AG08395 (cell line): ENCODE measurements at places on chromosomes 7 and 10.

GRCh38 chr7:72538856-72539255 lies 126.7 kb upstream of the CALN1 start:
- no peak for DNase-seq

DNA sequence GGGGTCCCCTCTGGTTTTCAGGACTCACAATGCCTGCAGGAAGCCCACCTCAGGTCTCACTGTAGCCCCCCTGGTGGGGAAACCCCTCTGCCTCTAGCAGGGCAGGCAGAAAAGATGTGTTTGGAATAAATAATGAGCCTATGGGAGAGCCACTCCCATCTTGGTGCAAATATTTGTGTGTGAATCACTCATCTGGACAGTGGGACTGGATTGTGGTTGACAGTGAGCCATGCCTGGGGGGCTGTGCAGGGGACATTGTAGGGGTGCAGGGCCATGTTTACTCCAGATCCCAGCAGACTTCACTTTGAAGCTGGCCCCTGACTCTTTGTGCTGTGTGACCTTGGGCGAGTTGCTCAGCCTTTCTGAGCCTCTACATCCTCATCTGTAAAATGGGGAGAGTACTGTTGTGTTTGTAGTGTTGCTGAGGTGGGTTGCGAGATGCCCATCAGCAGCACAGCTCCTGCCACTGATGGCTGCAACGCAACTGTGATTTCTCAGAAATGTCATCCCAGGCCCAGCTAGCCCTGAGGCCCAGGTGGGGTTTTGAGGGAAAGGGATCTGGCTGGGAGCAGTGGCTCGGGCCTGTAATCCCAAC lies 20.7 kb downstream of the GTF2IRD1 start:
- peak; percentile 34 for DNase-seq

DNA sequence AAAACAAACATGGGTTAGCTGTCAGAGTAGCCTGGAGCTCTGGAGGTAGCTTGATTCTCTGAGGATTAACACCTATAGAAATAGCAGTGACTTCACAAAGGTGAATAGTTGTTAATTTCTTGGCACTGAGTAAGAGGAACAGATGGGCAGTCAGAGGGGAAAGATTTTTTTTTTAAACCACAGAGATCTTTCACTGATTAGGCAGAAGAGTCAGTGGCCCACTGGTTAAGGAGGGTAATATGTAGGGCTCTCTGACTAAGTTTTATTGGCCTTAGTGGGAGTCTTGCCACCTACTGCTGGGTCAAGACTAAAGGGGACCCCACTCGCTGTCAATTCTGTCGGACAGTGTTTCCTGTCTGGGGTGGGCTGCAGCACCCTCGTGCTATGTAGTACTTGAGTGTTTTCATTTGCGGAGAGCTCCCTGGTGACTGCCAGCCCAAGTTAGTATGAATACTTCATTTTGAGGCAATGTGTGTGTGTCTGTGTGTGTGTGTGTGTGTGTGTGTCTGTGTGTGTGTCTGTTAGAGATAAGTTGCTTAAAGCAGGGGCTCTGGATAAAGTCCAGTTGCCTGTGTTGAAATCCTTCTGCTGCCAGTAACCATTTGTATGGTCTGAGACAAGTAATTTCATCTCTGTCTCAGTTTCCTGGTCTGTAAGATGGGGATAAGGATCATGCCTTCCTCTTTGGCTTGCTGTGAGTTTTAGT lies 145.2 kb downstream of the ARID5B start:
- DNase-seq: no peak

- no peak for DNase-seq
Observed at GRCh38 chr7:133748443-133749407, 378.4 kb upstream of the LRGUK start.

DNA sequence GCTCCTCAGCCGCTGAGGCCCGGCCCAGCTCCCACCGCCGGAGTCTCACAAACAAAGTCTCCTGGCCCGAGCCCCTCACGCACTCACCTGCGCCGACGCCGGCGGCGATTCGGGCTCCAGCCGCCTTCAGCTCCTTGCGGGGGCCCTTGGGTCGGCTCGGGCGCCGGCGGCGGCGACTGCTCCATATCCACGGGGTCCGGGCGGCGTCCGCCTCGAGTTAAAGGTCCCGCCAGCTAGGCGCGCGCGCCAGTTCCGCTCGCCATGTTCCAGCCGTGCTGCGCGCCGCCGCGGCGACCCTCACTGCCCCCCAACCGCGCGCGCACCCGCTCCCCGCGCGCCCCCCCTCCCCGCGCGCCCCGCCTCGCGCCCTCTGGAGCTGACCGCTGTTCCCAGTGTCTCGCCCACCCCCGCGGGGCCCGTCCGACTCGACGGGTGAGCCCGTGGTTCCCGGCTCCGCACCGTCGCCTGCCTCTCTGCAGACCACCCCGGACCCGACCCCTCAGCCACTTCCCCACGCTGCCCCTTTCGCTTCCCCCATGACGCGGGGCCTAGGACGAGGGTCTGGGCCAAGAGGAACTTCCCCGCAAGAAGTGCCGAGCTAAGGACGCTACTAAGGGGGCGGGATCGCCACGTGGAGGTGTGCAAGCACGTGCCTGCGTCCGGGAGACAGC lies 396.1 kb downstream of the ZNF33B start:
- DNase-seq: no peak

GRCh38 chr7:156746891-156747290 lies 106.3 kb downstream of the RNF32 start:
- DNase-seq: no peak

DNA sequence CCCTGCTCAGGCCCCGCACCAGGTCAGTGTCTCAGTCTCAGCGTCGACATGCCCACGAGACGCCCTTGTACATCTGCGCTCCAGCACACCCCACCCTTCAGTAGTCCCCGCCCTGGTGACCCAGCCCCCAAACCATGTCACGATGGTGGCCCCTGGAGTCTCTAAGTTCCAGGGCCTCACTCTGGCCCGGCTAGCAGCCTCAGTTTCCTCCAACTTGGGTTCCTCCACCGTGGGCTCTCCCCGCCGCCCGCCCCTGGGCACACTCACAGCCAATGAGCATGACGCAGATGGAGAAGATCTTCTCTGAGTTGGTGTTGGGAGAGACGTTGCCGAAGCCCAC lies 27.0 kb downstream of the KCNH2 start:
- DNase-seq: no peak

DNA sequence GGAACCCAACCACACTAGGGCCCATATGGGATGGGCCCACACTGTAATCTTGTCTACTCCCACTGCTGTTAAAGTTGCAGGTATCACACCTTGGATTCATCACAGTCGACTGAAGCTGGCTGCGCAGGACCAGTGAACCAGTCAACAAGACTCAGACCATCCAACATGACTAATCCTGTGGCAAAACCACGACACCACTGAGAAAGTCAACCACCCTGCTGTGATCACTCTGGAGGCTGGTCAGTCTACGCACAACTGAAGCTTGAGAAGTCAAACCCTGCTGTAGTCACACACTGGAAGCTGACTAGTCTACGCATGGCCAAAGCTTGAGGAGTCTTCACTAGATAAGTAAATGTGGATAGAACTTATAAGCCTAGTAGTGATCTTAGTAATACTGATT lies 9.6 kb upstream of the CYREN start:
- no peak for DNase-seq

- DNase-seq: no peak
Observed at GRCh38 chr7:45071528-45071927, 17.2 kb downstream of the NACAD start.

GRCh38 chr10:119216127-119216526 lies 8.8 kb downstream of the GRK5 start:
- DNase-seq: no peak

DNA sequence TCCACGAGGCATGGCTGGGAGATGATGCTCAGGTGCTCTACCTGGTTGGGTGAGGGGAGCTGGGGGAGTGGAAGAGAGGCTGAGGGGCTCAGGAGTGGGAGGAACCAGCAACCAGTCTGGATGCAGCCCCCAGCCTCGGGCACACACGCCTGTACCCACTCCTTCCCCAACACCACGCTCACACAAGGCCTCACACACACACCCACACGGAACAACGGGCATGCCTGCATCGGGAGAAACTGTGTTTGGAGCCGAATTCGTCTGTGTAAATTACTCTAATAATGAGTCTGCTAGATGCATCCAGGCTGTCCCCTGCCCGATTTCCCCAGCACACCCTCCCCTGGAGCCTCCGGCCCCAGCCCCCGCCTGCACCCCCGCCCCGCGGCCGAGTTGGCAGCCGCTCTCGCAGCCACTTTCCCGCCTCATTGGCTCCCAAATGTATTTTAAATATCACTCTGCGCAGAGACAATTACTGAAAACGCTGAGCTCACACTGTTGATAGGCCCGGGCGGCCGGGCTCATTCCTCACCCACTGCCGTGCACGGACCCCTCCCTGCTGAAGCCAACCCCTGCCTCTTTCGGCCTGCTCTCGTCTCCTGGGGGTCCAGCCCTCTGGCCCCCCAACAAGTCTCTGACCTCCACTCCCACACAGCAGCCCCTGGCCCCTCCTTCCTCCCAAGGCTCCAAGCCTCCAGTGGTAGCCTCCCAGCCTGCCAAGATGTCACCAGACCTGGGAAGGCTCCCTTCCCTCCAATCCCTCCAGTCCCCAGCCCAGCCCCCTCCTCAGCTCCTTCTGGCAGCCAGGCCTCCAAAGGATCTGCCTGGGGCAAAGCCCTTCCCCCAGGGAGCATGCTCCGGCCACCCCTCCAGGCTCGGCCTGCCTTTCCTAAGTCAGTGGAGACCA lies 11.1 kb downstream of the H2BK1 start:
- DNase-seq: no peak

- DNase-seq: no peak
Observed at GRCh38 chr10:324593-324992, 189.3 kb downstream of the ZMYND11 start.

GRCh38 chr7:18861514-18862118 lies 255.8 kb downstream of the TWIST1 start:
- DNase-seq: peak; percentile 40

DNA sequence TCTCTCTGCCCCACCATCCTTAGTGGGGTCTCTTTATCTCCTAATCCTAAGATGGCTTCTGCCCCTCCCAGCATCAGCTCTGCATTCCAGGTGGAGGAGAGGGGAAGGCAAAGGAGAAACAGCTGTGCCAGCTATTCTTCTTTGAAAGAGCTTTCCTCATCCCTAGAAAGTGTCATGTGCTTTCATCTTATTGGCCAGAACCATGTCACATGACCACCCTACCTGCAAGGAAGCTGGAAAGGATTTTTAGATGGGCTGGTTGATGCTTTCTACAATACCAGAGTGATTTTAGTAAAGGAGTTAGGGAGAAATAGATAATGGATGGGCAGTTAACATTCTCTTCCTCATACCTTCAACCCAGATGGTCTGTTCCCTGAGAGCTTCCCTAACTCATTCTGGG lies 141.1 kb downstream of the INSYN2A start:
- DNase-seq: no peak

DNA sequence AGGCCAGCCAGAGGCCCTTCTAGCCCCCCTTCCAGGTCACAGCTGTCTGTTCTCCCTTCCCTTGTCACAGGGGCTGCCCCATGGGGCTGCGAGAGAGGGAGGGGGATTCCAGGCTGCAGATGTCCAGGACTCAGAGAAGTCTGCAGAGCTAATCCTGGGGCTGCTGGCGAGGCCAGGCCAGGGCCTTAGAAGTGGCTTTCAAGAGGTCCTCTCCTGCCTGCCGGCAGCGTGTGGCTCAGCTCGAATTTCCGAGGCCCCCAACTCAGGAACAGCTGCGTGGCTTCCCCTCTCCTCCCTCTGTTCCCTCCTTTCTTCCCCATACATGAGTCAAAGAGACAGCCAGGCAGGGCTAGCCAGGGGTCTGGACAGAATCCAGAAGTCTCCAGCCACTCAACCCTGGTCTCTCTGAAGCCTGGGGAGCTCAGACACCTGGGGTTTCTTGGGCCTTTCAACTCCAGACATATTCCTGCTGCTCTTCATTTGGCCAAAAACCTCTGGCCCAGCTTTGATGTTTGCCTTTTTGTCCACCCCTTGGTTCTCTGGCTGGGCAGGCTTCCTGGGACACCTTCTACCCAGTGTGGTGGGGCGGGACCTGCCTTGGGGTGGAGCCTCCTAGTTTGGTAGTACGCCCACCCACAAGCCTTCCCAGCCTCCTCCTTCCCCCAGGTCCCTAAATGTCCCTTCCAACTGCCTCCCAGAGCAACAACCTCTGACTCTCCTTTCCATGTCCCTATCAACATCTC lies 21.8 kb upstream of the EIF5AL1 start:
- DNase-seq: peak; percentile 41

GRCh38 chr7:19117870-19118608 lies 603 bp upstream of the TWIST1 start:
- no peak for DNase-seq

DNA sequence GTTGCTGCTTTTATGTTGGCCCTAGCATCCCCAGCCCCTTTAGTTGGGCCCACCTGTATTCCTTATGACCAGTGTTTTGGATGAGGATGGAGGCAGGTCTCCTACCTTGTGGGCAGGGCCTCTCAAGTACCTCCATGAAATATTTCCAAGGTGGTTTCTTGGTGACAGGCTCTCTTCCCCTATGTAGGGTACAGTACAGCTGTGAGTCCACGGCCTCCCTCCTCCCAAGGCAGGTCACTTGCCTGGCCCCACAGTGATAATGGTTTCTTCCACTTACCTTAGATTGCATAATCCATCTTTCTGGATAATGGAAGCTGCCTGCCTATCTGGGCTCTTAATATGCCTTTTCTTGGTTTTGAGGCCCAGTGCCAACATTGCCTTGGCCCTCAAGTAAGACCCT lies 110.4 kb downstream of the NT5C2 start:
- no peak for DNase-seq

- DNase-seq: no peak
Observed at GRCh38 chr7:135098391-135098790, 49.5 kb upstream of the TMEM140 start.

DNA sequence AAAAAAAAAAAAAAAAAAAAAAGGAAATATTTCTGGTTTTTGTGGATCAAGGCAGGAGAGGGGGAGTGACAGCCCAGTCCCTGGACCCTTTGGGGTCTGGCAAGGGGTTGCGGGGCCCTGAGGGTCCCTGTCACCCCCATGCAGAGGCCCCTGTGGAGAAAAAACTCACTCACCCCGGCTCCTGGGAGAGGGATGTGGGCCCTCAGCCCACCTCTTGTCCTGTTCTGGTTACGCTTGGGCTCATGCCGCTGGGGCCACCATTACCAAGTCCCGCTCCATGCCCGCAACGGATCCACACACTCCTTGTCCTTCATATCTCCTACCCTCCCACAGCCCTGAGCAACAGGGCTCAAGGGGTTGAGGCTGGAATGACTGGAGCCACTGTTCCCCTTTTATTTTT lies 1.0 kb upstream of the TMEM184A start:
- DNase-seq: no peak

DNA sequence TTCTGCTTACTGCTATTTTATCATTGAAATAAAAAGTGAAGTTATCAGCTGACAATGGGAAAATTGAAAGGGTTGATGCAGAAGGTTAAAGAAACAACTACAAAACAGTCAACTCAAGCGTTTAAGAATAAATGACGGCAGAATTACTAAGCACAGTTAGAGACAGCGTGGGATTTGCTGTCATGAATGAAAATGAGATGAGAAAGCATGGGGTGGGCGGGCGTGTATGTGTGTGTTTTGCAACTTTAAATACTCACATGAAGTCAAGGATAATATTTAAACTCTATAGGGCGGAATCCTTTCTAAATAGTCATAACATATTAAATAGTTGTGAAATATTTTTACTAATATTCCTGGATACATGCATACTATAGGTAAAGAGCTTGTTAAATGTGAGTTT lies 450.8 kb downstream of the ETV1 start:
- DNase-seq: no peak
